Right lung (tissue), 10 donors: ENCODE measurements at places on chromosomes 4 and X. TPM values are rescaled to one million over a fixed set of nuclear protein-coding genes. Genes with fewer than 3 reads are reported as not detected.

- no peak for DNase-seq
Measured at GRCh38 chrX:2474963-2475726, 25.6 kb downstream of the DHRSX start.

- DNase-seq, result peak; percentile 48
Measured at GRCh38 chr4:3827616-3828492, 61.7 kb downstream of the ADRA2C start.

DNA sequence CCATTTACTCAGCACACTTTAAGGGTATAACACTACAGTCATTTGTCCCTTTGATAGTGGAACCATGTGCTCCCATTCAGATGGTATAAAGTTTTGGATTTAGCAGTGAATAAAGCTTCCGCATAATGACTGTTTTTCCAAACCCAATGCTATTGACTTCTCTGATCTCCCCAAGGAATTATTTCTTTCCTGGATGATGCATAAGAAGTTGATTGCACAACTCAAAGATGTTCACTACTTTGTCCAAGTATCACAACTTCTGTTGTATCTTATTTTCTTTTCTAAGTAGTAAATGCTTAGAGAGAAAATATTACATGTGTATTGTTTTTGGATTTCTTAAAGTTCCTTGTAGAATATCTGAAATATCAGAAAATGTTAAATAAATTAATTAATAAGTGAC lies 300.2 kb downstream of the GPM6A start:
- no peak for DNase-seq

- no peak for DNase-seq
Measured at GRCh38 chr4:113952452-113953029, 26.9 kb downstream of the ARSJ start.

DNA sequence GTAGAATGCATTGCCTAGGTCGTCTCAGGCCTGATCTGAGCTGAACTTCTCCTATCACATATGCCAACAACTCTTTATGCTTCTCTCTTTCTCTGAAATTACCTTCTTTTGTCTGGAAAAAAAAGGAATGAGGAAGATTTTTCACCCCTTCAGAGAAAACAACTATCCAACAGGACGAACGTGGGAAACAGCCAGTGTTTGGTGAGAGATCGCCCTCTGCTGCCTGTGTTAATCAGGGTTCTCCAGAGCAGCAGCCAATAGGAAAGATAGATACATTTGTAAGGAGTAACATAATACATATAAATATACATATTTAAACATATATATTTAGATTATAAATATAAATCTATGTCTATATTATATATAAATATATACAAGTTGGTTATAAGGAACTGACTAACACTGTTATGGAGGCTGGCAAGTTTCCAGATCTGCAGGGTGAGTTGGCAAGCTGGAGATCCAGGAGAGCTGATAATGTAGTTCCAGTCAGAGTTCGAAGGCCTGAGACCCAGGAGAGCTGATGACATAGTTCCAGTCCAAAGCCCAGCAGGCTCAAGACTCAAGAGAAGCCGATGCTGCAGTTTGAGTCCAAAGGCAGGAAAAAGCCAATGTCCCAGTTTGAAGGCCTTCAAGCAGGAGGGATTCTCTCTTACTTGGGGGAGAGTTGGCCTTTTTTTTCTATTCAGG lies 13.3 kb downstream of the CETN2 start:
- DNase-seq, result no peak

DNA sequence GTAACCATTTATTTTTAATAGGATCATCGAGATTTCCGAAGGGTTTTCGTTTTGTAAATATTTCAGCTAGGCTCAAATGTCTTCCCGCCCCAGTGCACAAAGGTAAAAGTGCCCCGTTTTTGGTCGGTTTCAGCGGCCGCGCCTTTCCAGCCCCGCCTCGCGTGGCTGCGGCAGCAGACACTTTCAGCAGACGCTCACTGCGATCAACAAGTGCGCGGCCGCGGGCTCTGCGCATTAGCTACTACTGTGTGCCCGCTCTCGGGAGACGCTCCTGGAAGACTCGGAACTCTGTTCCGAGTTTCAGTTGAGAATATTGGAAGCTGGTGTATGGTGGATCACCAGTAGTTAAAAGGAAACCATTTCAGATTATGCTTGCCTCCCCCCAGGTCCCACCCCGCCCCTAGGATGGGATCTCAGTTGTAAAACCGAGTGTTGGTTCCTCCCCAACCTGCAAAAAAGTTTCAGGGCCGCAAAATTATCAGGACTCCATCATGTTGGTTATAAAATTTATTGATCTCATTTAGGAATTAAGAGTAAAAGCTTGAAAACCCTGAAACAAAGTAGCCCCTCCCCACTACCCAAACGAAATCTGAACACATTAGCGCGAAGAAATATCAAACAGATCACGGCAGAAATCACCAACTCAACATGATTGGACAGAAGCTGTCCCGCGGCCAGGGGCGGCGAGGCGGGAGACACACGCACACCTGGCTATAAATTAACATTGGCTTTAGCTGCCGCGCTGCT lies 2.2 kb downstream of the SOX3 start:
- DNase-seq, result no peak

DNA sequence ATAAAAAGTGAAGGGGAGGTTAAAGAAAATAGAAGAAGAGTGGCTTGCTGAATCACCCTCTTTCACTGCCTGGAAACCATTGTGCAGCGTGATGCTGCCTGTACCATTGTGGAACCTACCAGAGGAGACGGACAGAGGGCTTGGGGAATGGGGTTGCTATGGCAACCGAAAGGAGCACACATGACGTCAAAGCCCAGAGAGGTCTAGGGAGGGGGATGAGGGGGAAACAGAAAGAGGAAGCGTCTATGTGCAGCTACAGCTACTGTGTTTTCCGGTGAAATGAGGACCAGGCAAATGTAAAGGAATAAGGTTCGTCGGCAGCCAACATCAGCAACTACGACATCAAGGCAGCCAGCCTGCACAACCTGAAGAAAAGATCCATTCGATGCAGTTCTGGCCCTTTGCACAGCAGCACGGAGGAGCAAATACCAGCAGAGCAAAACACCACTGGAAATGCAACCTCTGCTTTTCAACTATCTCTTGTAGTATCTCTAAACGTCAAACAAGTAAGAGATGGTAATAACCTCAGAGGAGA lies at the start of gene MAPK10:
MAPK10 (minus strand) TSS at position 110 of the 535 bp plus-strand sequence.
- peak; percentile 70 for DNase-seq

- DNase-seq, result no peak
Measured at GRCh38 chr4:84224522-84224921, 274.6 kb downstream of the NKX6-1 start.

DNA sequence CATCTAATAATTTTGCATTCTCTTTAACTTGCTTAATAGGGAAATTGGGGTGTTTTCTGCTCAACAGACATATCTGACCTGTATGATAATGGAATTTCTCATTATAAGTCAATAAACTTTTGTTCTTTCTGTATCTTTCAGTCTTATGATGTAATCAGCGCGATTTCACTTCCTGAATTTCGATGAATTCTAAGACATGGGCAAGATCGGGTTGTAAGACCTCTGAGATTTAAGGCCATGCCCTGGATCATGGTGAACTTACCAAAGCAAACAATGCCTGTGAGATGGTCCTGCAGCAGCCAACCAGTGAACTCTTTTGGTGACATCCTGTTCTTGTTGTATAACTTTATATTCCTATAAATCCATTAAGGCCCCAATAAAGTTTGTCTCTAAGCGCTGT lies 88.1 kb downstream of the NBDY start:
- DNase-seq, result no peak

GRCh38 chr4:99436976-99437722 lies 2.0 kb upstream of the ADH7 start:
- DNase-seq, result no peak

DNA sequence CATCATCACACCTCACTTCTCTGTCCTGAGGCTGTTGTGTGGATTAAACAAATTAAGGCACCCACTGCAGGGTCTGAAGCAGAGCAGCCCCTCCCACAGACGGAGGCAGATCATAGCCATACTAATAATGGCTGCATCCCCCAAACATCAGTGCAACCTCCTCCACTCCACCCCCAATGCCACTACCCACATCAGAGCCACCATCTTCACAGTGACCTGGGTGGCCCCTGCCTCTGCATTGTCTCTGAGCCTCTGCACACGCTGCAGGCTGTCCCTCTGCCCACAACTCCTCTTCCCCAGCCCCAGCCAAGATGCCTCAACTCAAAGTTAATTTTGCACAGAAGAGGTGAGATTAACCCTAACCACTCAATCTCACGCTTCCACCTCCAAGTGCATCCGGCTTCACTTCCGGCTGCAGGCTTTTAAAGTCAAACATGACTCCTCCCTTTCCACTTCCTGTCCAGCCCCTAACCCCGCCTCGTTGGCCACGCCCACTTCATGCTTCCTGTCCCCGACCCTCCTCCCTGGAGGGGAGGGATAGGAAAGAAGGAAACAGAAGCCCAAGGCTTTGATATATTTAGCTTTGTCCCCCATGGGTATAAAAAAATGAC lies 22.7 kb downstream of the JAKMIP1 start:
- no peak for DNase-seq

- no peak for DNase-seq
Measured at GRCh38 chr4:26531491-26532116, 41.3 kb upstream of the CCKAR start.

- no peak for DNase-seq
Measured at GRCh38 chrX:144334577-144334976, 450.7 kb downstream of the UBE2NL start.

DNA sequence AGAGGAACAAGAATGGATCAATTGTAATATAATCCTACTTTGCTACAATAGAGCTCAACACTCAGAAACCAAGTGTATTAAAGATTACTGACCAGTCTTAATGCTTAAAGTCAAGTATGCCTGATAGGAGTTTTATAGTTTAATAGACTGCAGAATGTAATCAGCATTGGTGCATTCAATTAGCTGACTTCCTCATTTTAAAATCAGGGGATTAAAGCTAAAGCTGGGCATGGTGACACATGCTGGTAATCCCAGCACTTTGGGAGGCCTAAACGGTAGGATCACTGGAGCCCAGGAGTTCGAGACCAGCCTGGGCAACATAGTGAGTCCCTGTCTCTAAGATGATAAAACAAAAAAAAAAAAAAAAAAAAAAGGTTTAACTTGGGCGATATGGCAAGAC lies 10.8 kb downstream of the HNRNPDL start:
- DNase-seq, result no peak

DNA sequence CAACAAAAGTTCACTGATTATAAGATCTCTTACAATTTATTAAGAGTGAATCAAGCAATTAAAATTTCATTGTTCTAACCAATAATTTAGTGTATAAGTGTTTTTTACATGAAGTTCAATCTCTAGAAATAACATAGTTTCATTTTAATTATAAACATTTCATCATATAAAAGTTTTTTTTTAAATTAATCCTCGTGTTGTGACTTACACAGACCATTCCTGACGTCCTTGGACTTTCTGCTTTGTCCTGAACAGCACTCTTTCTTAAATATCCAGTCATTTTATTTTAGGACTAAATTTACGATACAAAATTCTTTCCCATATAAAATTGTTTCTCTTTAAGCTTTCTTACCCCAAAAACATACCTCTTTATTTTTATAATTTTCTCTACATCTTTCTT lies 841.7 kb upstream of the POU3F4 start:
- DNase-seq, result no peak

GRCh38 chrX:50456712-50457484 lies 13.7 kb downstream of the DGKK start:
- DNase-seq, result no peak

GRCh38 chr4:82753725-82754410 lies 44.7 kb downstream of the SCD5 start:
- DNase-seq, result no peak

DNA sequence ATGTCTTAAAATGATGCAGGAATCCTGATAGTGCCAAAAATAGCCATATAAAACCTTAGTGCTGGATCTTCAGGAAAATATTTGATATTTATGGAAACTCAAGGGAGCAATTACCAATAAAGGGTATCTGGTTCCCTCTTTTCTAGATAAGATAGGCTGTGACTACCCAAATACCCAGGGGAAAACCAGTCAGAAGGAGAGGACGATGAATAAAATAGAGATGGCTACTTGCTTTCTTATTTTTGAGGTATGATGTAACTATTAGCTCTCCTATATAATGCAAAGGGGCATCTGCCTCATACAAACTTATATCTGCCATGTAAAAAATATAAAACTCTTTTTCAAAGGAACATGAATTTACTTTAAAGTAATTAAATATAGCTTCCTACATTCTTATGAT lies 23.4 kb upstream of the COX18 start:
- DNase-seq, result no peak

DNA sequence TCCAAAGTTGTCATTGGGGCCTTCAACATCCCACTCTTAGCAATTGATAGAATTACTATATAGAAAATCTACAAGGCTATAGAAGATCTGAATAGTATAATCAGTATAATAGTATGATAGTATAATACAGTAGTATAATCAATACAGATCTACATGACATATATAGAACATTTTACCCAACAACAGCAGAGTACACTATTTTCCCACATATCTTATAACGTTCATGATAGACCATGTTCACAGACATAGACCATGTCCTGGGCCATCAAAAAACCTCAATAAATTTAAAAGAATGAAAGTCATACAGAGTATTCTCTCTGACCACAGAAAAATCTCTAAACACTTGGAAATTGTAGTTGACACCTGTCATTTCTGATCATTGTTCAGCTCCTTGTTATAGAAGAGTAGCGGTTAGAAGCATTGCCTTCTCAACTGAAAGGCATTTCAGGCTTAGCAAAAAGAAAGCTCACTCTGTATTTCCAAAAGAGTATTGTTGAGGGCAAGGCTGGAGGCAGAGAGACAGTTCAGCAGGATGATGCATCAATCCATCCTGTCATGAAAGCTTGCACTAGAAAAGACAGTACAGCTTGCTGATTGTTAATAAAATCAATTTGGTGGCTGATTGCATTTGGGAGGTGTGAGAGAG lies 38.8 kb upstream of the ARMCX5 start:
- no peak for DNase-seq

DNA sequence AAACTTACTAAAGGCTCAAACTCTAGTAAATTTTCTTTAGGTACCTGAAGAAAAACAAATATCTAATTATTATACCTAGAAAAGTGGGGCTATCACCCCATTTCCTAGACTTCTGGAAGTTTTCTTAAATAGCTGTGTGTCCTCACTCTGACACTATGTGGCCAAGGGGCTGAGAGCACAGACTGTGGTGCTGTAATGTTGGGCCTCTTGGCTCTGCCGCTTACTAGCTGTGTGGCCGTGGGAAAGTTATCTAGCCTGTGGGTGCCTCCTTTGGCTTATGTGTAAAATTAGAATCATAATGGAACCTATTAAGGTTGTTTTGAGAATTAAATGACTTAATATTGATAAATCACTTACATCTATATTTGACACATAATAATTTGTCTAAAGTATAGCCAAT lies 114.4 kb downstream of the SNCA start:
- DNase-seq, result no peak

GRCh38 chr4:48296365-48296764 lies 26.7 kb upstream of the TEC start:
- DNase-seq, result no peak

- DNase-seq, result peak; percentile 15
Measured at GRCh38 chr4:88177983-88178625, 19.7 kb upstream of the ABCG2 start.

- DNase-seq, result no peak
Measured at GRCh38 chr4:136831553-136831952, 700.7 kb downstream of the PCDH18 start.

GRCh38 chr4:828641-829271 lies 2.8 kb upstream of the CPLX1 start:
- DNase-seq, result no peak

OTOP1 gene
- polyA plus RNA-seq, result not detected

CSTF2 gene
- 23.4 TPM for polyA plus RNA-seq

NXF2B gene
- polyA plus RNA-seq, result 0.64 TPM

IL1RAPL2 gene
- 0.76 TPM for polyA plus RNA-seq

EVC2 gene
- 9.4 TPM for polyA plus RNA-seq

GSX2 gene
- not detected for polyA plus RNA-seq

SCML1 gene
- 20.9 TPM for polyA plus RNA-seq

ZNF732 gene
- 1.5 TPM for polyA plus RNA-seq

IQSEC2 gene
- 13.0 TPM for polyA plus RNA-seq

PCDH11X gene
- polyA plus RNA-seq, result 0.35 TPM
